RPMI7951 (cell line): ENCODE measurements at places on chromosomes 2 and 18. TPM values are rescaled to one million over a fixed set of nuclear protein-coding genes. Genes with fewer than 3 reads are reported as not detected.
A peak's percentile ranks its signal among the peaks of the same experiment; 100 is the strongest.

- DNase-seq = peak; percentile 23
These were observed 248.9 kb downstream of the PAX3 start for GRCh38 chr2:222049946-222050345.

GRCh38 chr18:25298853-25299274 is 53.1 kb downstream of the ZNF521 start:
- peak; percentile 93 for DNase-seq

DNA sequence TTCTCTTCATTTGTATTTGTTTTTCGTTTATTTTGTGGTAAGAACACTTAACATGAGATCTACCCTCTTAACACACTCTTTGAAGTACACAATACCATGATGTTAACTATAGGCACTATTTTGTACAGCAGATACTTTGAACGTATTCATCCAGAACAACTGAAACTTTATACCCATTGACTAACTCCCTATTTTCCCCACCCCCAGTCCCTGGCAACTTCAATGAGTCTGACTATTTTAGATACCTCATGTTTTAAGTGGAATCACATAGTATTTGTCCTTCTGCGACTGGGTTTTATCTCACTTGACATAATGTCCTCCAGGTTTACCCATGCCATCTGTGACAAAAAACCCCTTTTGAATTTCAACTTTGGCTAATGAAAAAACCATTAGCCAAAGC is 356.3 kb upstream of the CDH20 start:
- DNase-seq = no peak

ERICH2 gene
- total RNA-seq = 0.29 TPM in 1 of 2 replicates, not detected in the other

GRCh38 chr2:20348542-20348941 is 2.1 kb downstream of the PUM2 start:
- DNase-seq = no peak

STPG4 gene
- total RNA-seq = not detected in 2 replicates

DNA sequence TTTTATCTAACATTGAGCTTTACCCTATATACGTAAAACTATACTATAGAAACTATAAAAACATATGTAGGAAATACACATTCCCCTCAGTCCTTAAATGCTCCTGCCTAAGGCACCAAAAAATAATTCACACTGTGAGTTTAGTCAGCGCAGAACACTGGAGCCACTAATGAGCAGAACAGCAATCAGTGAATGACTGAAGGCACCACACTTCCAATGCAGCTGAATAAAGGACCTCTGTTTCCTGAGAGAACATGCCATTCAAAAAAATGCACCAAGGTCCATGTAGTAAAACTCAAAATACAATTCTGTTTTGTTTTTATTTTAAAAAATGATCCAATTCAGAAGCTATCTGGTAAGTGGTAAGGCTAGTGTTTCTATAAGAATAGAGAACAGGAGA is 1280.6 kb upstream of the NRXN1 start:
- DNase-seq = no peak

SLC11A1 gene
- under 0.01 and 0.10 TPM in 2 replicates for total RNA-seq

TTL gene
- 45.8 and 58.9 TPM in 2 replicates for total RNA-seq
